Activated naive CD8-positive, alpha-beta T cell treated with anti-CD3 and anti-CD28 coated beads, Interleukin-2, amount 10 ng/mL, durations not matched to agents 7 days and 5 days (primary cell): ENCODE measurements at places on chromosomes 16 and 17. TPM values are rescaled to one million over a fixed set of nuclear protein-coding genes. Genes with fewer than 3 reads are reported as not detected.

MYO1C gene
- total RNA-seq: 34.1 TPM

KRT15 gene
- not detected for total RNA-seq

IGSF6 gene
- 1.8 TPM for total RNA-seq

CLEC3A gene
- not detected for total RNA-seq

TMEM204 gene
- 68.3 TPM for total RNA-seq

MED31 gene
- total RNA-seq: 23.2 TPM

CDK10 gene
- 103 TPM for total RNA-seq

CDH16 gene
- total RNA-seq: not detected

TAT gene
- not detected for total RNA-seq

TMEM238L gene
- not detected for total RNA-seq

TANC2 gene
- total RNA-seq: 22.2 TPM

DNAH17 gene
- total RNA-seq: 0.03 TPM

PHB1 gene
- total RNA-seq: 104 TPM

SARM1 gene
- total RNA-seq: 25.8 TPM

CX3CL1 gene
- not detected for total RNA-seq

NFATC2IP gene
- total RNA-seq: 117 TPM

ARHGAP44 gene
- not detected for total RNA-seq

ALOXE3 gene
- total RNA-seq: not detected

RHBDL3 gene
- 0.88 TPM for total RNA-seq

NPIPA2 gene
- total RNA-seq: 2.6 TPM

HEXIM1 gene
- total RNA-seq: 33.7 TPM

NHERF1 gene
- 244 TPM for total RNA-seq

KIF2B gene
- total RNA-seq: not detected

SHBG gene
- not detected for total RNA-seq

CDH1 gene
- total RNA-seq: 0.51 TPM

KREMEN2 gene
- total RNA-seq: 0.36 TPM

MPP3 gene
- 0.11 TPM for total RNA-seq

GPR179 gene
- total RNA-seq: 0.06 TPM

DUSP3 gene
- total RNA-seq: 15.7 TPM

ABCA9 gene
- 0.08 TPM for total RNA-seq

TRIM72 gene
- total RNA-seq: not detected

STH gene
- not detected for total RNA-seq

MRPL27 gene
- total RNA-seq: 51.0 TPM

GPR139 gene
- not detected for total RNA-seq

KRTAP3-1 gene
- total RNA-seq: not detected

CHST4 gene
- total RNA-seq: not detected

C17orf50 gene
- total RNA-seq: not detected

GRAPL gene
- total RNA-seq: 17.9 TPM

UBFD1 gene
- 44.6 TPM for total RNA-seq

KRT16 gene
- total RNA-seq: not detected

NHLRC4 gene
- total RNA-seq: 3.6 TPM

APOH gene
- not detected for total RNA-seq

TERB1 gene
- total RNA-seq: not detected

CCDC154 gene
- 6.1 TPM for total RNA-seq

RAB11FIP3 gene
- 28.8 TPM for total RNA-seq

CLEC18B gene
- total RNA-seq: 1.7 TPM

CHD3 gene
- 199 TPM for total RNA-seq

TMEM114 gene
- not detected for total RNA-seq
